ENCODE measurements at places on chromosomes 1 and 21.

DNA sequence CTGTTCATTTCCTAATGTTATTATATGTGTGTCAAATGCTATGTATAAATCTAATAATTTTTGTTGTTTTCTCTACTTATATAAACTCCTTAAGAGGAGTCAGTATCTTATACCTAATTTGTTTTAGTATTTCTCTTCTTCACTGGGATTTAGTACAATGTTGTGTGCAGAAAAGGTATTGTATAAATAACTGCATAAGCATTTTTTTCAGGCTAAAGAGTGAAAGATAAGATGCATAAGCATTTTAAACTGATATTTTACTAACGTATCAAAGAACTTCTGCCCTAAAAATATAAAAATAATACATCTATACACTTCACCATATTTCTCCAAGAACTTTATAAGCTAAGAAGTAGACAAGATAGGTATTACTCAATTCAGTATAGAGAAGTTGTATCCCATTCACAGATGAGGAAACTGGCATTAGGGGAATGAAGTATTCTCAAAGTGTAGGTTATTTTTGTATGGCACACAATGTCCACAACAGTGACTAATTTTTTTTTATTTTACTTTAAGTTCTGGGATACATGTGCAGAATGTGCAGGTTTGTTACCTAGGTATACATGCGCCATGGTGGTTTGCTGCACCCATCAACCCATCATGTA, 59.3 kb downstream of the NUP210L start:
- DNase-seq, result no peak

DNA sequence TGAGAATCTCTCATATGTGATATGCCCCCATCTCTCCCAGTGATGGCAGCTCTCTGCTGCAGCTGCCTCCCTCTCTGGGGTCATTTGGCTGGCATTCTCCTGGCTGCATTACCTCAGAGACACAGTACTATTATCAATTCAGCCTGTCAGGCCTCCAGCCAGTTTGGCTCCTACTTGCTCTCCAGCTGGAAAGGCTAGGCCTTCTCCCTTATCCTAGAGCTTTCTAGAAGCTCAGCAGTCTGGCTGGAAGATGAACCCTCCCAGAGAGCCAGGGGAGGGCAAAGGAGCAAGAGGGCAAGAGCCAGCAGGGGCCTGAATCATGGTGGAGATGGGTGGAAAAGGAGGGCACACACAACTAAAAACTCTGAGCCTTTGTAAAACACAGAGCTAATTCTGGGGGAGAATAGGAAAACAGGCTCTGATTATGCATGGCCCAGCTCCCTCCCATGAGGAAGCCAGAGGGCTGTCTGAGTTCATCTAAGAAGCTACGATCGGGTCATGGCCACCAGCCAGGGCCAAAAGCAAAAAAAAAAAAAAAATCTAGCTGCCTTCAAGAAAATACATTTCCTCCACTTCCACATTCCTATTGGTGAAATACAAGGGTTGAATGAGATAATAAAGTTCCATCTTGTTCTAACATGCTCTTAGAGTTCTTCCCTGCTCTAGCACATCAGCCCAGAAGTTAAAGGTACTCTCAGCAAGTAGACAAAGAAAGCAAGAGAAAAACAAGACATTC, 8.8 kb downstream of the LAMB3 start:
- no peak for DNase-seq

GRCh38 chr1:226722901-226723656, 16.0 kb downstream of the ITPKB start:
- no peak for DNase-seq

DNA sequence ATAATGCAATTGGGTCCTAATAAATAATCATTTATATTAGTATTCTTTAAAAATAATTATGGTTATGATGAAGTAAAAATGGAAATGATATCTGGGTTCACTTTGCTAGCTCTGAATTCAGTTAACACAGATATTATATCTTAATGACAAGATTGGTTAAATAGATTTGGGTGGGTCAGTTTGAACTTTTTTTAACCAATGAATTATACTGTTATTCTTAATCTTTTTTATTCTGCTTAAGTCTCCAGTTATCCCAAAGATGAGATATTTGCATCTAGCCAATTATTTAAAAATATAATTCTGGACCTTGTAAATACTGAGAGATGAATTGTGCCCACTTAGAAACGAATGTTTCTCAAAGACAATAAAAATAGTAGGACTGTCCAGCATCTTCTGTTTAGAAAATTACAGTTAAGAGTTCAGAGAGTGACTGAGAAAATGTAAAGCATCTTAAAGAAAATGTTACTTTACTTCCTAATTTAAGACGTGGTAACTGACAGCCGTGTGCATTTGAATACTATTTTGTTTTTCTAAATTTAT, 345.2 kb downstream of the USP25 start:
- DNase-seq, result no peak

GRCh38 chr1:193322211-193322610, 135.8 kb upstream of the B3GALT2 start:
- no peak for DNase-seq

GRCh38 chr1:162498496-162498810, 835 bp downstream of the UHMK1 start:
- DNase-seq, result no peak

DNA sequence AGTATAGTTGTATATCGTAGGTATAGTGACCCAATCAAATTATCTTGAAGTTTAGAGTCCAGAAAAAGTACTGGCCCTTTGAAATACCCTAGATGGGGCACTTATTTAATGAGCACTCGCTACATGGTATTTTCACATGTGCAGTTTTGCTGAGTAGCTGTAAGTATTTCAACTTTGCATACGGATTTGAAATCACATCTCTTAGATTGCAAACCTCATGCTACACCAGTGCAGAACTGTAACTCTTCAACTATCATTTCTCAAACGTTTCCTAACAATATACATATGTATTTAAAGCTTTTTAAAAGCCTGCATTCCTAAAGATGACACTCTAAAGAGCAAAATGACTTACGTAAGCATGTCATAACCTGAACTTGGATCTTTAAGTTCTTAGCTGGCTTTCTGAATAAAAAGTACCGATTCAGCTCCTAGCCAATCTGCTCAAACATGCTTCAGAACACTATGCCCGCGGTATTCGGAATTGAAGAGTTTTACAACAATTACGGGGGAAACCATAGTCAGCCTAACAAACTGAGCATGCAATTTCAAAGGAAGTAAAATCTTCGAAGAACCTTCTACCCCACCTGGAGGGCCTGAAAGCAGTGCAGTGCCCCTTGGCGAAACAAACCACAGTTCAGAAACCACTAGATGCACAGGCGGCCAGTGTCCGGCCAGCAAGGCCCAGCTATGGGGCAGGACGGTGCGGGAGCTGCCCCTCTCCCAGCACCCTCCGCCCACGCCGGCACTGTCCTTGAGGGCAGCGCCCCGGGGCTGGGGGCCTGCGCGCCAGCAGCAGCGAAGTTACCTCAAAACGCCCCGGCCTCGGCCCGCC, 863 bp downstream of the FH start:
- peak; percentile 14 for DNase-seq

DNA sequence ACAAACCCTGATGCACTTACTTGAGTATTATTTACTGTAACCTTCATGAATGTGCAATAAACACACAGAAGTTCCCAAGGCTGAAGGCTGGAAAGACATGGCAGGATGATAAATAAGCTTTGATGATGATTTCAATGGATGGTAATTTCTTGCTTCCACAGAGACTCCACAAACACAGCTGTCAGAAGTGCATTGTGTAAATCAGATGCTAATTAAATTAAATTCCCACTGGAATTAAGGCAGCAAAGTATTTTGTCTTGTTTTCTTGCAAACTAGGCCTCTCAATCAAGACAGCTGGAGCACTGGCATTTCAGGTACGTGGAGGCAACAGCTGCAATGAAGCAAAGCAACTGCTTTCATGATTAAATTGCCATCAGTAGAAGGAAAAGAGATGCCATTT, 24.1 kb downstream of the FAM177B start:
- no peak for DNase-seq

- peak; percentile 75 for DNase-seq
Measured at GRCh38 chr1:111222308-111223125, 5.0 kb upstream of the CHI3L2 start.

- no peak for DNase-seq
Measured at GRCh38 chr1:51963592-51964308, 26.8 kb downstream of the RAB3B start.

GRCh38 chr1:221166559-221167318, 287.5 kb downstream of the HLX start:
- DNase-seq, result peak; percentile 62

DNA sequence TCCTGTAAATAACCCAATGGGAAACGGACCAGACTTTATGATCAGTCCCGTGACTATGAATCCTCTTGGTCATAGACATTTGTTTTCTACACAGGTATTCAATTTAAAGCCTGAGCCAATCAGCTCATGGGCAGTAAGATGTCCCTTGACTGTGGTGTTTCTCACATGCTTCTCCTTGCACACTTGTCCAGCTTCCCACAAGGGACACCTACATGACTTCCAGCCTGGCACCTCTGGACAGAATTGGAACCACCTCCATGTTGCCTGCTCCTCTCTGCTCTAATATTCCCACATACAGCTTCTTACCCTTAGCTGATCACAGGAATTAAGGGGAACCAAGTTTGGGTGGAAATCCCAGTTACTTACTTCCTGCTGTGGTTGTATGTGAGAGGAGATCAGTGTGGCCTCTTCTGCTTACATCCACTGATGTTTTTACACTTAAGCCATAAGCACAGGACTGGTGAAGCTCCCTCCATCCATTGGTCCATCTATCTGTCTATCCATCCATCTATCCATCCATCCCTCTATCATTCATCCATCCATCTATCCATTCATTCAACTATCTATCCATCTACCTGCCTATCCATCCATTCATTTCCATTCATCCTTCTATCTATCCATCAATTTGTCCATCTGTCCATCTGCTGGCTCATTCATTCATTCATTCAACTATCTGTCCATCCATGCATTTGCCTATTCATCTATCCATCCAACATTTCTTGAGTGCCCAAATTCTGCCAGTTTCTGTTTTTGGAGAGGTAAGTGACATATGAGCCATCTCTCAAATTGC, 16.4 kb downstream of the RUNX1 start:
- no peak for DNase-seq

GRCh38 chr1:70358921-70359564, 4.5 kb upstream of the ANKRD13C start:
- DNase-seq, result no peak

GRCh38 chr1:165259236-165259635, 97.3 kb downstream of the LMX1A start:
- DNase-seq, result no peak

- DNase-seq, result peak; percentile 29
Measured at GRCh38 chr1:6785728-6786505, 663 bp downstream of the CAMTA1 start.

GRCh38 chr1:199102239-199102638, 463.4 kb downstream of the PTPRC start:
- DNase-seq, result no peak

Measured in CD4-positive, alpha-beta T cell treated with Interleukin-4 for 1 hour (primary cell).